Left renal pelvis (tissue), 4 donors: ENCODE measurements at places on chromosomes 7 and 10. TPM values are rescaled to one million over a fixed set of nuclear protein-coding genes. Genes with fewer than 3 reads are reported as not detected.

- no peak for DNase-seq
Observed at GRCh38 chr7:48173756-48174382, 2.6 kb downstream of the ABCA13 start.

- DNase-seq = no peak
Observed at GRCh38 chr10:122461367-122461728, at the start of gene HTRA1. Gene HTRA1, plus strand, starts transcription at chr10:122461553. Its CDS starts 100 bp downstream, at chr10:122461653.

The NPSR1 gene
- polyA plus RNA-seq = not detected

The CPA4 gene
- 0.34 TPM for polyA plus RNA-seq

GRCh38 chr10:46305986-46306385 lies 19.2 kb downstream of the ANTXRL start:
- no peak for DNase-seq

- DNase-seq = no peak
Observed at GRCh38 chr7:35971133-35971891, 170.5 kb downstream of the SEPTIN7 start.

DNA sequence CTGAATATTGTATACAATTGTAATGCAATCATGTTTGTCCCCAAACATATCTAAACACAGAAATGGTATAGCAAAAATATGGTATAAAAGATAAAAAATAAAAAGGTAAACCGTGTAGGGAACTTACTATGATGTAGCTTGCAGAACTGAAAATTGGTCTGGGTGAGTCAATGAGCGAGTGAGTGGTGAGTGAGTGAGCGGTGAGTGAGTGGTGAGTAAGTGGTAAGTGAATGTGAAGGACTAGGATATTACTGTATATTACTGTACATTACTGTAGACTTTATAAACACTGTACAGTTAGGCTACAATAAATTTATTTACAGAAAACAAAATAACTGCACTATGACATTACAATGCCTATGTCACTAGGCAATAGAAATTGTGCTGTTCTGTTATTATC lies 1163.2 kb upstream of the SORCS1 start:
- no peak for DNase-seq

- no peak for DNase-seq
Observed at GRCh38 chr10:112701211-112701877, 248.7 kb upstream of the TCF7L2 start.

DNA sequence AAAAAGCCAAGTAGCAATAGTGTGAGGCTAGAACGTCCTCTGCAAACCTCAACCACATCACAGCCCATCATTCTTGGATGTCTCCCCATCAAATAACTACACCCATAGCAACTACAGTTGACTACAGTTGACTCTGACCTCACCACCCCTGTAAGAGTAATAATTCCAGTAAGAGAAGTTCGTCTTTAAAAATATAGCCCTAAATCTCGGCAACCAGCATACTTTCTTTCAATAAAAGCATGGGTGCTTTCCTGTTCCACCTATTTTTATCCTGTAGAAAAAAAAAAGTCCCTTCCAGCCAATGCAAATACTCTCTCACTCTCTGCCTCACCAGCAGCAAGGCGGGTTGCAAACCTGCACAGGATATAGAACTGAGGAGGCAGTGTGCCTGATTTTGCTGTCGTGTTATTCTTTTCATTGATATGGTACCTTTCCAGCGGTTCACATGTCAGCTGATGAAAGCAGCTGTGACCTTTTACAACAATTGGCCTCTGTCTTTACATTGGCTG lies 187.5 kb upstream of the NFE2L3 start:
- DNase-seq = no peak
